ENCODE measurements at places on chromosomes 2 and 18. TPM values are rescaled to one million over a fixed set of nuclear protein-coding genes. Genes with fewer than 3 reads are reported as not detected.
A peak's percentile ranks its signal among the peaks of the same experiment; 100 is the strongest.

DNA sequence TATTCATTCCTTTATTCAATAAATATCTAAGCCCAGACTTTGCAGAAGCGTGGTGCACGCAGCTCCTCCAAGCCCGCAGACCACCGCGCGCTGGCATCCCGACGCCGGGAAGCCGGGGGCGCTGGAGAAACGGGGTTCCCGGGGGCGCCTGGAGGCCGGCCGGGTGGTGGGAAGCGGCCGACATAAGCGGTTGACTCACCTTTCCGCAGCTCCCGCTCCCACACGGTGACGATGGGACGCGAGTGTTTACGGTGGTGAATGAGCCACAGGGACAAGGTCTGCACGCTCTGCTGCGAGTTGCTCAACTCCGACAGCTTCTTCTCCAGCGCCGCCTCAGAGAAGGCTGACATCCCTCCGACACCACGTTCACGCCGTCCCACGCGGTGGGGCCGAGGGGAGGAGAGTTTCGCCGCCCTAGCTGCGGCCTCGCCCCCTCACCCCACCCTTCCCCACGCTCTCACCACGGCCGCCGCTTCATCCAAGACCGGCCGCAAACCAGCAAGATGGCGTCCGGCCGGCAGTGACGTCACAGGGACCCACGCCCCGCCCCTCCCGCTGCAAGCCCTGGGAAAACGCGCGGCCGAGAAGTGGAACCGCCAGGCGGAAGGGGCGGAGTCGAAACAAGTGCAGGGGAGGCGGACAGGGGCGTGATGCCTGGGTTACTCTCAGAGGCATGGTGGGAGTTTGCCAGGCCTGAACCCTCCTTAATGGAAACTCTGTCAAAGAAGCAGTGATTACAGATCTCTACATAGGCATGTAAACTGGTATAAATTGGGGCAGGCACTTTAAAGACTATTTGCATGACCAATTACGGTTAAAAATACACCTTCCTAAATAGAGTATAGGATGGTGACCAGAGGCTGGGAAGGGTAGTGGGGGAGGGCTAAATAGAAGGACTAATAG is at the start of gene RPRD1A:
RPRD1A (minus strand) TSS at position 505 of the 903 bp plus-strand sequence; CDS start at position 350, 155 bp downstream.
- peak; percentile 96 for DNase-seq

GRCh38 chr18:35457140-35457704 is 40.5 kb downstream of the INO80C start:
- DNase-seq = no peak

DNA sequence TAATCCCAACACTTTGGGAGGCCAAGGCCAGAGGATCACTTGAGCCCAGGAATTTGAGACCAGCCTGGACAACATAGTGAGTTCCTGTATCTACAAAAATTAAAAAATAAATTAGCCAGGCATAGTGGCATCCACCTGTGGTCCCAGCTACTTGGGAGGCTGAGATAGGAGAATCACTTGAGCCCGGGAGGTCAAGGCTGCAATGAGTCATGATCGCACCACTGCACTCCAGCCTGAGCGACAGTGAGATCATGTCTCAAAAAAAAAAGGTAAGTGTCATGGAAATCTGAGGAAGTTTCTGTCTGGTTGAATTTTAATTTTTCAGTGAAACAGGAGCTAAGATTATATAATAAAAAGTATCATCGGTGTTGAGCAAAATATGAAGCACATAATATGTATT is 2.5 kb upstream of the C2orf15 start:
- DNase-seq = no peak

DNA sequence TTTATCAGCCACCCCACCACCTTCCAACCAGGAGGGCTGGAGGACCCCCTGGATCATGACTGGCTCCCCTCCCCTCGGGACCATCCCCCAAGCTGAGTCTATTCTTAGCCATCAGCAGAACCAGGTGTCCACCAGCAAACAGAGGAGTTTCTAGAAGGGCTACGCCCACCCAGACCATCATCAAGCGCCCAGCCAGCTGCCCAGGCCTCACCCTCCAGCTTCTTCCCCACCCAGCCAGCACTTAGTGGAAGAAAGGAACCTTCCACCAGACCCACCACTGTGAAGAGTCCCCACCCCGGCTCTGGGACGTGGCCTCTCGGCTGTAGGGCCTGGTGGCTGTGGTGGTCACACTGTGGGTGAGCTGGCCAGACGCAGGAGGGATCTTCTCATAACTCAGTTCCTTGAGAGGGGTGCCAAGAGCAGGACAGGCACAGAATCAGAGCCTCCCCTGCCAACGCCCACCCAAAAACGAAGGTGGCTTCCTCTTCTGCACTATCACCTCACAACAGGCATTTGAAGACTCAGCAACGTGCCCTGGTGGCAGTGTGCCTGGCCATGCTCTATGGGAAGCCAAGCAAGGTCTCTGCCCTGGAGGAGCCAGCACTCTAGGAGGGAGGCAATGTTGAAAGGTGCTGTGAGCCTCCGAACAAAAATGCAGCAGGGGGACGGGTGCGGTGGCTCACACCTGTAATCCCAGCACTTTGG is 19.0 kb downstream of the BIN1 start:
- DNase-seq = no peak

- DNase-seq = peak; percentile 2
Measured at GRCh38 chr18:75167759-75168618, 41.0 kb downstream of the PTGR3 start.

DNA sequence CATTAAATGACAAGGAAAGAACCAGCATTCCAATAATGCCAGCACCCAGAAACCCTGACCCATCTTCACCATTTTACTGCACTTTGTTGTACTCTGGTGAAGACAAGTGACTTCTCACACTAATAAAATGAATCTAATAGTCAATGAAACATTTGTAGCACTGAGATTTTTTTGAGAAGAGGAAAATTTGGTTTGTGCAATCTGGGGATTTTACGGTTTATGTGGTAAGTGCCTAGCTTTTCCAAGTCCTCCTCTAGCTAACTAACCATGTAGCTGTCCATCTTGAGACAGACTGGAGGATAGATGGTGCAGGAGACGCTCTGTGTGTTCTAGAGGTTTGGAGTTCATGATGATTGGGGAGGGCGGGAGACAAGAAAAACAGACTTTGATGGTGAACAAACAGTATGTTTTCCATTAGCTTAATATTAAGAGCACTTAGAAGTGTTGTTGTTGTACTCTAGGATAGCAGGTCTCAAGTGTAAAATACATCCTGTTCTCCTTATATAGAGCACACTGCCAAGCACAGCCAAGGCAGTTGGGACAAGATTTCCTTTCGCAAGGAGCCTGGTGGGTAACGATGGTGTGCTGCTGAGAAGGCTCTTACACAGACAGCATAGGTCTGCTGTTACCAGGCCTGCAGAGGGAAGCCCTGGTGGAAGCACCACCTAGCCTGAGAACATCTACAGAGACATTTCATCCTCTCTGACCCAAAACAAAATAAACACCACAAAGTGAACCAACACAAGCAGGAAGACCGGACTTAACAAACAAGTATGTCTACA is 83.7 kb downstream of the BCL11A start:
- no peak for DNase-seq

GRCh38 chr2:146762786-146763185 is 1082.0 kb upstream of the ACVR2A start:
- DNase-seq = no peak

- DNase-seq = no peak
Measured at GRCh38 chr2:26195040-26195984, 22.4 kb downstream of the GAREM2 start.

TMX3 gene
- total RNA-seq = 28.5 TPM

C1QL2 gene
- not detected for total RNA-seq

GCG gene
- 0.17 TPM for total RNA-seq

PROM2 gene
- 202 TPM for total RNA-seq

YWHAQ gene
- 250 TPM for total RNA-seq

All from mucosa of gallbladder (tissue), 1 donor.